BJ (cell line): ENCODE measurements at places on chromosomes 2 and 18.

- DNase-seq, result no peak
Measured at GRCh38 chr18:22422909-22423548, 5.3 kb upstream of the CTAGE1 start.

DNA sequence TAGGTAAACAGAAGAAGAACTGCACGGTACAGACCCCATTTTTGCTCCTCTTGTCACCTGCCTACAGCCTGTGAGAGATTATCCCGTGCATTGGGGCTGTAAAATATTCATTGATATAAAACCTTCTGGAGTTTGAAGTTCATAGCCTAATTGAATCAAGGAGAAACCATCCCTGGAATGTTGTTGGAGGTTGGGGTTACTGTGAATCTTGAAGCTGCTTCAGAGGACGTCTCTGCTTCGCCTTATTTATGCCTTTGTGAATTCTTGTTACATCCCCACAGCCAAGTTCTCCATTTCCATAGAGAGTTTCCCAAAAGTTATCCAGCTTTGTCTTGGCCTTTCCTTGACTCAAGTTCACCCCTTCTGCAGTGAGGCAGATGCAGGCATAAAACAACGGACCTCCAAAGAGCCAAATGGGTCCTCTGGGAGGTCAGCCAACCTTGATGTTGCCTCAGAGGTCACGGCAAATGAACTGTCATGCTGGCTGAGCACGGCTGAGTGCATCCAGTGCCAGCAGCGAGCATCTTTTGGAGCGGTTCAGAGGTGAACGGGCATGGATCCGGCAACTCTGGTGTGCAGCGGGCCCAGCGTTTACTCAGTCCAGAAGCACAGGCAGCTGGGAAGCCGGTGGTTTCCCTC is 317.6 kb downstream of the PRKCE start:
- no peak for DNase-seq

- DNase-seq, result no peak
Measured at GRCh38 chr18:6509832-6510231, 95.1 kb upstream of the L3MBTL4 start.

DNA sequence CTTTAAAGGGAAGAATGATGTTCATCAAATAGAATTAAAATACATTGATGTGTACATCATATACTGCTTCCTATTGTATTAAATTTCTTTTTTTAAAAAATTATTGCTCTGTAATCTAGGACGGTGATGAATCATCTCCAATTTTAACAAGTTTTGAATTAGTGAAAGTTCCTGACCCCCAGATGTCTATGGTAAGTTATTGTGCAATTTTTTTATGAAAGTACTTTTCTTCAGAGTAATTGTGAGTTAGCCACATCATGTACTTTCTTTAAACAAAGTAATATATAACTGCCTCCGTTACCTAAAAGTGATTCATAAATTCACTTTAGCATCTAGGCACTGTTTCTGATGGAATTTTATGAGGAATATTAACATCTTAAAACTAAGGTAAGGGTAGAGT is 38.1 kb downstream of the PIK3C3 start:
- no peak for DNase-seq

GRCh38 chr2:15645720-15646385 is 54.2 kb downstream of the DDX1 start:
- no peak for DNase-seq

- no peak for DNase-seq
Measured at GRCh38 chr2:12700989-12701388, 15.7 kb upstream of the TRIB2 start.

GRCh38 chr2:98665677-98666076 is 57.3 kb downstream of the UNC50 start:
- DNase-seq, result no peak

DNA sequence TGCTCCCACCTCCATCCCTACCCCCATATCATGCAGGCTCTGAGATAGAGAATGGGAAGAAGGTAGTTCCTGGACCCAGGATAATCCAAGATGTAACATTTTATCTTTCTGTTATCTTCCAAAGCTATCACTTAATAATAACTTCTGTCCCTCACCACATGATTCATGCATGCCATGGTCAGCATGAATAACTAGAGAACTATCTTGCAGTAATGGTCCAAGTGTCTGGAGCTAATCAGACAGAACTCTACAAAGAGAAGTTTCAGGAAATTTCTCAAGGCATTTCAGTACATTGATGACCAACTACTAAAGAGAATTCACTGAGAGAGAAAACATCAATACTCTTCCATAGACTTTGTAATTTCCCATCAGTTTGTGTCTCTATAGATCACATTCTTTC is 1469.7 kb upstream of the PIK3C3 start:
- peak; percentile 6 for DNase-seq

DNA sequence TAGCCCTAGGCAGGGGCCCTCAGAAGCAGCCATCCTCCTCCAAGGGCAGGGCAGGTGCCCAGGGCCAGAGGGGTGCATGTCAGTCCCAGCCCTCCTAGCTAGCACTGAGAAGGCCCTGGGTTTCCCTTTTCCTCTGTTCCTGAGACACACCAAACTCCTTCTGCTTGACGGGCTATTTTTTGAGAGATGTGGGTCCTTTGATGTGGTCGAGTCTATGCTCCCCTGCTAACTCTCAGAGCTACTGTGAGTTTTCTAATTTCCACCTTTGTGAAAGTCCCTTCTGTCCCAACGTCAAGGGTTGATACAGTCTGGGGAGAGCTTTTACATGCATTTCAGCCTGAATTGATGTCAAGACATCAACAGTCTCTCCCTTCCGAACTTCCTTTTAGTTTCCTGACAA is 51.4 kb downstream of the TRPM8 start:
- DNase-seq, result no peak

DNA sequence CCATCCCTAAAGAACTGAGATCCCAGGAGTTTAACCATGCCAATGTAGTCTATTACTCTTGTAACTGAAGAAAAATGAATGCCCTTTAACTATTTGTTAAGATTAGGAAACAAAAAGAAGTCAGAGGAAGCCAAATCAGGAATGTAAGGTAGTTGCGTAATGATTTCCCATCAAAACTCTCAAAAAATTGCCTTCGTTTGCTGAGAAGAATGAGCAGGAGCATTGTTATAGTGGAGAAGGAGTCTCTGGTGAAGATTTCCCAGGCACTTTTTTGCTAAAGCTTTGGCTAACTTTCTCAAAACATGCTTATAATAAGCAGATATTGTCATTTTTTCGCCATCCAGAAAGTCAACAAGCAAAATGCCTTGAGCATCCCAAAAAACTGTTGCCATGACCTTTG is 224.0 kb upstream of the SIX2 start:
- DNase-seq, result no peak
